ENCODE measurements at places on chromosomes 13 and 19.
A peak's percentile ranks its signal among the peaks of the same experiment; 100 is the strongest.

DNA sequence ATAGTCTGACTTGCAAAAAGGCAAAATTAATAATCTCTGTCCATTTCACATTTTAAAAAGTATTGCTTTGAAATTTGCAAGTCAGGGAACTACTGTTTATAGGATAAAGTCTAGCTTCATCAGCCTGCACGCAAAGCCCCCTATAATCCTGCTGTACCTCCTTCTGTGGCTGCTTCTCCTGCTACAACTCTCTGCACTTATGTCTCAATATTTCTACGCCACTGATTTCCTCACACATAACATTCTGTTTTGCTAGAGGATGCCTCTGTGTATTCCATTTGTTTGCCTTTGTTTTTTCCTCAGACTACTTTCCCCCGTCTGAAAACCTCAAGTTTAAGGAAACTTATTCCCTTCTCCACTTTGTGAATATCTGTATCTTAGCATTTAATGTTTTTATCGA lies 389.9 kb downstream of the RFC3 start:
- peak; percentile 71 for DNase-seq

GRCh38 chr19:45767881-45768654 lies 984 bp downstream of the SIX5 start:
- peak; percentile 86 for DNase-seq

GRCh38 chr13:32988608-32989289 lies 27.5 kb upstream of the KL start:
- no peak for DNase-seq

- no peak for DNase-seq
Measured at GRCh38 chr13:109872864-109873263, 86.5 kb upstream of the IRS2 start.

DNA sequence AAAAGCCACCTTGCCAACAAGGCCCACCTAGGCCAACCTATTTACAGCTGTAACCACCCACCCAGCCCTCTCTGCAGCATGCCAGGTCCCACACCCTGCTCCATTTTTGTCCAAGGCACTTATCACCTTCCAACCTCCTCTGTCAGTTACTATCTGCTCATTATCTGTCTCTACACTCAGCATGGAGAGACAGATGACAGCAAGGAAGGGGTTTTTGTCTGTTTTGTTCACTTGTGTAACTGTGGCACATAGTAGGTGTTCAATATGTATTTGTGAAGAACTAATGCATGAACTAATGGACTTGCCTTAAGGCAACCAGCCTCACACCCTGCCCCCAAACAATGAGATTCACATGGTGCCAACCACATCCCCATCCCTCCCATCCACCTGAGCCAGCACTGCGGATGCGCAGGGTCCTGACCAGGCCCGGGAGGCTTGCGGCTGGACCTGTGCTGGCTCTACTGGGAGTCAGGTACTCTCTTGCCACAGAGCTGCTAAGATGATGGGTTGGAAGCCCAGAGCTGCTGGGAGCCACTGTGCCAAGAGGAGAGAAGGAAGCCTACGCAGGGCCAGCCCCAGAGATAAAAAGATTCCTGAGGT lies 17.3 kb downstream of the DEDD2 start:
- DNase-seq, result no peak

All from iris pigment epithelial cell (primary cell).